Left renal pelvis (tissue), 4 donors: ENCODE measurements at places on chromosomes 6 and 20. TPM values are rescaled to one million over a fixed set of nuclear protein-coding genes. Genes with fewer than 3 reads are reported as not detected.

- no peak for DNase-seq
Observed at GRCh38 chr20:14604143-14604542, 266.7 kb upstream of the FLRT3 start.

DNA sequence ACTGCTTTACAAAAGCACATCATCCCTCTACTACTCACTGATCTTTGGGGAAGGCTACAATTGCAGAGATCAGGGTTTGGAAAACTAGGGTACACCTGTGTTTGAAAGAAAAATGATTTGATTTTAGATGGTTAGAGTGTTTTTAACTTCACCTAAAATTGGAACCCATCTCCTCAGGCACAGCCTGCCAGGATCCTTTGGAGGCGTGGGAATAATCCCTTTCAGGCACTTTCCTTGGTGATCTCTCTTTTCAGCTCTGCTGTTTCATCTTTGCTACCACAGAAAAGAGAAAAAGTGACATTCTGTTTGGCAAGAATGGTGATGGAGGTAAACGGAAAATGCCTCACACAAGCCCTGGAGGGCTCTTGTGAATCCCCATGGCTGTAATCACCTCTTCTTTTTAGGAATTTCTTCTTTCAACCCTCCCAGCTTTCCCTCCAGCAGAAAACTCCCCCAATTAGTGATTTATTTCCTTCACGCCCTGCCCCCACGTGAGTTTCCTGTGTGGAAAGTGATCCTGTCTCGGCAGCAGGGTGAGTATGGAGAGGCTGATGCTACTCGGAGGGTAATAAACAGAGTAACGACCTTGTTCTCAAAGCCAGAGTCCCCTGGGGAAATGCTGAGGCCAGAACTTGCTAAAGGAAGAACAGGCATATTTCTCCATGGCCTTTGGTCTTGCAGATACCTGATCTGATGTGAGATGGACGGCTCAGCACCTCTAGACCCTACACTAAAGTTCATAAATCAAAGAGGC, 9.2 kb downstream of the KCNG1 start:
- no peak for DNase-seq

GRCh38 chr20:3826420-3826819, 6.1 kb downstream of the AP5S1 start:
- no peak for DNase-seq

- no peak for DNase-seq
Observed at GRCh38 chr20:15857173-15857784, 716.0 kb downstream of the KIF16B start.

GRCh38 chr6:167827583-167828324, 1.0 kb downstream of the AFDN start:
- DNase-seq, result no peak

- DNase-seq, result no peak
Observed at GRCh38 chr6:125793863-125794262, 3.1 kb downstream of the NCOA7 start.

DNA sequence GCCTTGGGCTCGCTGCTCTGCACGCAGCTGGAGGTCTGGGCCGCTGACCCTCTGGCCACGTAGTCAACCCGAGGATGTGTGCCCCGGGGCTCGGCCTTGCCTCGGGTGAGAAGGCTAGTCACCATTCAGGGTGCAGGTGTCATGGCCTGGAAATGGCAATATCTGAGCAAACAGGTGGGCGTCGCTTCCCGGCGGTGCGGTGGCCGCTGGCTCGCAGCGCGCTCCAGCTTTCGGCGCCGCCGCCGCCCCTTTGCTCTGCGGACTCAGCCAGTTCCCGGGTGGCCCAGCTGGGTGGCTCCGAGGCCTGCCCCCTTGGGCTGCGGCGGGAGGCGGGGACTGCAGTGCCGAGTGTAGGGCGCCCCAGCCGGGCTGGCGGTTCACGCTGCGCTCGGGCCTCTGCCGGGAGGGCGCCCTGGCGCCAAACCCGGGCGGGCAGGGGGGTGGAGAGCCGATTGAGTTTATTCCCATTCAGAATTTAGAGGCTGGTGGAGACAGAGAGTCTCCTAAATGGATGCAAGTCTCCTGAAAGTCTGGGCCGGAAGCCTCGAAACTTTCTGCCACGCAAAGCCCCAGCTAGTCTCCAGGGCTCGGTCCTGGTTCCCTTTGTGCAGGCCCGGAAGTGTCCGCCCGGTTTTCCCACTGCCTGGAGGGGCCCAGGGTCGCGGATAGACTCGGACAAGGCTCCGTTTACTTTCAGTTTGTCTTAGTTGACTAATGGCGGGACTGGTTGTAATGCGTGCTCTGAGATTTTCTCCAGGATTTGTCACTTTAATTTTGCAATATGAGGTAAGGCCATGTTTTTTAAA, 11.3 kb upstream of the TFAP2A start:
- no peak for DNase-seq

DNA sequence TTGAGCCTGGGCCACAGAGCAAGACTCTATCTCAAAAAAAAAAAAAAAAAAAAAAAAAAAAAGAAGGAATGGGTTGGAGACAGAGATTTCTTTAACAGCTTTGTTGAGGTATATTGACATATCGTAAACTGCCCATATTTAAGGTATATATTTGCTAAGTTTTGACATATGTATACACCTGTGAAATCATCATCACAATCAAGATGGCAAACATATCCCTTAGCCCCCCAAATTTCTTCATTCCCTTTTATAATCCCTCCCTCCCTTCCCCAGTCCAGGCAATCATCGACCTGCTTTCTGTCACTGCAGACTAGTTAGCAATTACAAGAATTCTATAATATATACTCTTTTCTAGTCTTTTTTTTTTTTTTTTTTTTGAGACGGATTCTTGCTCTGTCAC, 29.0 kb downstream of the SERPINB1 start:
- no peak for DNase-seq

- no peak for DNase-seq
Observed at GRCh38 chr6:11606332-11606731, 68.8 kb downstream of the TMEM170B start.

DNA sequence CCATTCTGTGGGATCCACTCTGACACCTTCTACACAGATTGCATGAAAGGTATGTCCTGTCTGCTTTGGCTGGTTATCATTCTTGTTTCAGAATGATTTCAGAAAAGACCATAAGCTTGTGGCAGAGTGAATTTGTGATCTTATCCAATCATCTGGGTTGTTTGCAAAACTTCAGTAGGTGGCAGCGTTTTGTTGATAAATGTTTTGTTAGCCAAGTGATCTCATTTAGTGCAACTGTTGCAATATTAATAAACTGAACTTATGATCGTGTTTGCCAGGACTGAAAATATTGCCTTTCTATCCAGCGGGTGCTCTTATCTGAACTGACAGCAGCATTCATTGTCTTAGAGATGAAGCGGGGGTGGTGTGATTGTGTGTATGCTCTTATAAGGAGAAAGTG, 613.2 kb upstream of the NOX3 start:
- DNase-seq, result no peak

GRCh38 chr20:6418732-6419131, 295.9 kb upstream of the FERMT1 start:
- DNase-seq, result no peak

- no peak for DNase-seq
Observed at GRCh38 chr20:4814696-4815252, 93.1 kb downstream of the PRND start.

GRCh38 chr20:58237318-58238132, 9.1 kb upstream of the ANKRD60 start:
- no peak for DNase-seq

The DYNLT2 gene
- 9.7 TPM for polyA plus RNA-seq

The TCF19 gene
- polyA plus RNA-seq, result 26.0 TPM

The CNKSR3 gene
- polyA plus RNA-seq, result 33.1 TPM

The GPSM3 gene
- 8.0 TPM for polyA plus RNA-seq

The PPP1R14C gene
- polyA plus RNA-seq, result 23.3 TPM
